Activated effector memory CD4-positive, alpha-beta T cell treated with Interleukin-2 at 50 U/mL for 16 hours (primary cell): ENCODE measurements at places on chromosomes 12 and 14.

GRCh38 chr12:100157427-100157821 is 14.8 kb upstream of the BLTP3B start:
- DNase-seq: no peak

DNA sequence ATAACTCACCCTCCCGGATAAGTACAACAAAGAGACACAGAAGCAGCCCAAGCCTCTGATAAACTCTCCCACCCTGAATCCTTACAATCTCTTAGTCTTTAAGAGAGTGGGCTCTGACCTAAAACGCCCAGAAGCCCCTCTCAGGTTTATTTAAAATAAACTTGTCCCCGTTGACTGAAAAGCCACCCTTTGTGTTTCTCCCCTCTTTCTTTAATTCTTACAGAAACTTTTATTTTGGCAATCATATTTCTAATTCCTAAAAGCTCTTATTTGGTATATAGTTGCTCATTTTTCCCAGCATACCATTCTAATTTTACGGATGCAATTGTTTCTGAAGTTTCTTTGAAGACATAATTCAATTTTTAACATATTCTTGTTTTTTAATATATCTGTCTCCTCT is 222.1 kb upstream of the PLXNC1 start:
- DNase-seq: no peak

DNA sequence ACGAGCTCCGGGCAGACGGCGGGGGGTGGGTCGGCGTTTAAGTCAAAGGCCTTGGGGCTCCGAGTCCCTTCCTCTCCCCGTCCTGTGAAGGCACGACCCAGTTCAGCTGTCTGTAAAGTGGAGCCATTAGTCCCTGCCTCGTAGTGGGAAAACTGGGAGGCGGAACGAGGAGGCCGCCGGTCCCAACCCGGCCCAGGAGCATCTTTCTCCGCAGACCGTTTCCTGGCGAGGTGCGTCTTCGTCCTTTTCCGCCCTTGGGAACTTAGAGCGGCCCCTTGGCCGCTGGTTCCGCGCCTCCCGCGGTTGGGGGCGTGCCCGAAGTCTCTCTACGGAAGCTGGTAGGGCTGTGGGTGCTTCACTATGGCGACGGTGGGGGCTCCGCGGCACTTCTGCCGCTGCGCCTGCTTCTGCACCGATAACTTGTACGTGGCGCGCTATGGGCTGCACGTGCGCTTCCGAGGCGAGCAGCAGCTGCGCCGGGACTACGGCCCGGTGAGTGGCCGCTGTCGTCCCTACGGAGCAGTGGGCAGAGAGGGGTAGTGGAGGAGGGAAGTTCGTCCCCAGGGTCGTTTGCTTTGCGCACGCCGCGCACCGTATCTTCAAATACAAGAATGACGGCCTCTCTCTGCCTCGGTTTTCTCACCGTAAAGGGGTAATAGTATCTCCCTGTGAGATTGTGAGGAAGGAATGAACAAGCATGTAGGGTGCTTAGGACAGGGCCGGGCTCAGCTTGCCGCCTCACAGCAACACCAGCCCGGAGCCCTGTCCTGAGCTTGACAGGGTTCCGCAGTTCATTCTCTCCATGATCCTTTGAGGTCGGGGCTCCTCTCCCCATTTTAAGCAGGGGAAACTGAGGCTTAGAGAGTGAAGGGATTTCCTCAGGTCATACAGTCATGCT is at the start of gene OGFOD2:
Gene OGFOD2 (plus strand): TSS at position 353 of the 898 bp plus-strand sequence. CDS start 8 bp downstream, at position 361.
- peak; percentile 93 for DNase-seq

- DNase-seq: no peak
Measured at GRCh38 chr12:42758806-42759205, 169.3 kb upstream of the PRICKLE1 start.

DNA sequence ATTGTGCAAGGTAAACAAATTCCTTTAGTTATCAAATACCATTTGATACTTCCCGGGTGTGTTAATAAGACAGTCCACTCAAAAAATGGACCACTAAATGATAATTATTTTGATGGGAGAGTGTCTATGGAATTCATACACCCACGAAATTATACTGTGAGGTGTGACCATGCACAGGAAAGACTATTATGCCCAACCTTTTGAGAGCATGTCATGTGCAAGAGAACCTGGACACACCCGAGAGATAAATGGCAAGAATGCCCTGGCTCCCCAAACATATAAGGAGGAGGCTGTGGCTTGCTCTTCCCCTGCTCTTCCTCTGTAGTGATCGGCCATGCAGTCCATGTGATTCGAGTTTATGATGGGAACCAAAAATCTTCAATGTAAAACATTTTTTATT is 119.5 kb upstream of the BCL2L14 start:
- DNase-seq: no peak

- DNase-seq: no peak
Measured at GRCh38 chr14:68210729-68211299, 391.2 kb downstream of the RAD51B start.

DNA sequence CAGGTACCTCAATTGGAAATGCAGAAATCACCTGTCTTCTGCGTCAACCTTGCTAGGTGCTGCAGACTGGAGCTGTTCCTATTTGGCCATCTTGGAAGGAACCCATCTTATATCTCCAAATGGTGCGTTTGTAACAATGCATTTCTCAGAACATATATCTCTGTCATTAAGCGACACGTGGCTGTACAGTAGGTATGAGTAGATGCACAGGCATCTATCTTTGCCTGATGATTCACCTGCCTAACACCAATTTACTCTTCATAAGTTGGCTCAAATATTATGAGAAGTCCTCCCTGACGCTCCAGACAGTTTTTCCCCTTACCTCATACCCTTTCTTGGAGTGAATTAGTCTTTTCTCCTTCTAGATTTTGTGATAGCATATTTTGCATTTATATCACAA is 44.2 kb downstream of the GPR137C start:
- DNase-seq: no peak

DNA sequence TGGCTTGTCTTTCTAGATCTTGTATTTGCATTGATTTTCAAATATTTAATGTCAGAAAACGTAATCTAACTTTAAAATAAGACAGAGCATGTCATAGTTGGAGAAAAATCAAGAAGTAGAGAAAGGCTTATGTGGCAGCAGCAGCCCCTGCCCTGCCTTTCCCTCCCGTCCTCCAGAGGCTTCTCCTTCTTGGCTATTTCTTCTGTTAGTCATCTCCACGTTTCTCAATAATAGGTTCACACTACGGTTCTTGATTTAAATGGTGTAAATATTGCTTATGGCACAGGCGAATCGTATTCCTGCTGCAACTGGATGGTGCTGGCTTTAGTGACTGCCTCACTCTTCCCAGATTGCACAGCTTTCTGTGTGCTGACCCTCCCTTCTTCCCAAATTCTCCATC is 42.8 kb downstream of the SLC8B1 start:
- no peak for DNase-seq

GRCh38 chr14:65286443-65286842 is 126.1 kb upstream of the FUT8 start:
- DNase-seq: no peak

- no peak for DNase-seq
Measured at GRCh38 chr12:6752167-6752920, 597 bp downstream of the MLF2 start.

- DNase-seq: no peak
Measured at GRCh38 chr14:64738281-64738804, 34.1 kb downstream of the PLEKHG3 start.

DNA sequence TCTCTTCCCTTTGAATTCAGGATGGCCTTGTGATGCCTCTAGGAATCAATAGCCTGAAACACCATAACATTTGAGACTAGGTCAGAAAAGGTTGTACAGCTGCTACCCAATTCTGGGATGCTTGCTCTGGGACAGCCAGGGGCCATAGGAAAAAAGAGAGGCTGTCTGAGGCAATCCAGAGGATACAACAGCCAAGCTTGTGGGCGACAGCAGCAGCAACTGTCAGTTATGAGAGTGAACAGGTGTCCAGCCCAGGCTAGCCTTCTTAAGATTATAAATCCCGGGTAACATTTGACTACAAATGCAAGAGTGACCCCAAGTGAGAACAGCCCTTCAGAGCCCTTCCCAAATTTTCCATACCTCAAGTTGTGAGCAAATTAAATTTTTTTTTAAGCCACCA is 11.1 kb downstream of the DCN start:
- no peak for DNase-seq

- DNase-seq: no peak
Measured at GRCh38 chr12:40158592-40159111, 52.8 kb upstream of the SLC2A13 start.

DNA sequence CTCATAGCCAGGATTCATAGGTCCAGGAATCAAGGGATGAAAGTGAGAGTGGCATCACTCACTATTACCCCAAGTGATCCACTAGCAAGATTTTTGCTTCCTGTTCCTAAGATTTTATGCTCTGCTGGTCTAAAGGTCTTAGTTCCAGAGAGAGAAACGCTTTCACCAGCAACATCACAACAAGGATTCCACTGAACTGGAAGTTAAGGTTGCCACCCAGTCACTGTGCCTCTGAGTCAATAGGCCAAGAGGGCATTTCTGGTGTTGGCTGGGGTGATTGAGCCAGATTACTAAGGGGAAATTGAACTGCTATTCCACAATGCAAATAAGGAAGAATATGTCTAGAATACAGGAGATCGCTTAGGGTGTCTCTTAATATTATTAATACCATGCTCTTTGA is 142.5 kb upstream of the ARID2 start:
- no peak for DNase-seq

DNA sequence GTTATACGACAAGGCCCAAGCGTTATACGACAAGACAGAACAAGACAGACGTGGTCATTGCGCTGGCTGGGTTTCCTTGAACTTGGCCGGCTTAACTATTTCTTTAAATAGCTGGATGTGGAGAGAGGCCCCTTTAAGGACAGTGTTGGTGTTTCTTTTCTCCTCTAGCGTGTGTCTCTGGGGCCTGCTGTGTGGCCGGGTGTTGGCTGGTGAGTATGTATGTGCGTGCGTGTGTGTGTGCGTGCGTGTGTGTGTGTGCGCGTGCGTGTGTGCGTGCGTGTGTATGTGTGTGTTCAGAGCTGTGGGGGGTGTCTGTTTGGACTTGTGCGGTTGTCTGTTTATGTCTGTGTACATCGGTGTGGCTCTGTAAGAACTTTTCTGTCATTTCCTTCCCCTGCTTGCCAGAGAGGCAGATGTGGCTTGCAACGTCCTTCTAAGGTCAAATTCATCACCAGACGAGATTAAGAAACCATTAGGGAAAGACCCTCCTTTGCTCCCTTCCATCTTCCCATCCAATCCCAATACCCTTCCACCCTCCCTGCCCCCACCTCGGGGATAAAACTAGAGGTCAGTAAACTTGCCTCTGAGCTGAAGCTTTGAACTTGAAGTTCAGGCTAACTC is 78.6 kb upstream of the TBX3 start:
- no peak for DNase-seq

DNA sequence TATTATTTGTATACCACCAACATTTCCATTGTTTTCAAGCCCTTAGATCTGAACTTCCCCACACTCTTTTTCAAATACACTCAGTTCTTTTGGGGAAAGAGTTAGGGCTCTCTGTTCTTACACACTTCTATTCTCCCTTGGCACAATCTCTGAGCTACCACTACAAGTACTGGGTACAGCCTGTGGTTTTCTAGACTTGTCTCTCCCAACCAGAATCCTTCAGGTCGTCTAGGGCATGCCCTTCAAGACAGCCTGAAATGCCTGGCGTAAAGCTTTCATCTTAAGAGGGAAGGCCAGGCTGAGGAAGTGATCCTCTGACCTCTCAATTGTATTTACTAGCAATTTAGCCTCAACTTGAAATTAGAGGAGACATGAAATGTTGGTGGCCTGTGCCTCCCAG is 1442.0 kb downstream of the AACS start:
- DNase-seq: no peak

- DNase-seq: no peak
Measured at GRCh38 chr12:114407842-114408411, 2.0 kb upstream of the TBX5 start.

GRCh38 chr14:24145690-24146452 is 539 bp downstream of the PSME2 start:
- no peak for DNase-seq

GRCh38 chr12:7160183-7160582 is 29.3 kb upstream of the PEX5 start:
- DNase-seq: no peak

DNA sequence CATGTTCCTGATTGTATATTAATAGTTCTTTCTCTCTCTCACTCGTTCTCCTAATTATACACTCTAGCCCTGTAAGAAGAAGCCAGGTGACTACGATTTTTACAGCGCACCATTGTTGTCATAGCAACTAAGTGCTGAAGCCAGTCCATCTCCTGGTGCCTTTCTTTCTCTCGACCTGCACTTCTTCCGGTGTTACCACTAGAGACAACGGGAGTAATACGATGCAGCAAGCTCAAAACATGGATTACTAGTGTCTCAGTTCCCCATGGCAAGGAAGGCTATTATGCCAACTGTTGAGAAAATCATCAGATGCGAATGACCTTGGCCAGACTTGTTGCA is 40.8 kb upstream of the DCD start:
- no peak for DNase-seq

DNA sequence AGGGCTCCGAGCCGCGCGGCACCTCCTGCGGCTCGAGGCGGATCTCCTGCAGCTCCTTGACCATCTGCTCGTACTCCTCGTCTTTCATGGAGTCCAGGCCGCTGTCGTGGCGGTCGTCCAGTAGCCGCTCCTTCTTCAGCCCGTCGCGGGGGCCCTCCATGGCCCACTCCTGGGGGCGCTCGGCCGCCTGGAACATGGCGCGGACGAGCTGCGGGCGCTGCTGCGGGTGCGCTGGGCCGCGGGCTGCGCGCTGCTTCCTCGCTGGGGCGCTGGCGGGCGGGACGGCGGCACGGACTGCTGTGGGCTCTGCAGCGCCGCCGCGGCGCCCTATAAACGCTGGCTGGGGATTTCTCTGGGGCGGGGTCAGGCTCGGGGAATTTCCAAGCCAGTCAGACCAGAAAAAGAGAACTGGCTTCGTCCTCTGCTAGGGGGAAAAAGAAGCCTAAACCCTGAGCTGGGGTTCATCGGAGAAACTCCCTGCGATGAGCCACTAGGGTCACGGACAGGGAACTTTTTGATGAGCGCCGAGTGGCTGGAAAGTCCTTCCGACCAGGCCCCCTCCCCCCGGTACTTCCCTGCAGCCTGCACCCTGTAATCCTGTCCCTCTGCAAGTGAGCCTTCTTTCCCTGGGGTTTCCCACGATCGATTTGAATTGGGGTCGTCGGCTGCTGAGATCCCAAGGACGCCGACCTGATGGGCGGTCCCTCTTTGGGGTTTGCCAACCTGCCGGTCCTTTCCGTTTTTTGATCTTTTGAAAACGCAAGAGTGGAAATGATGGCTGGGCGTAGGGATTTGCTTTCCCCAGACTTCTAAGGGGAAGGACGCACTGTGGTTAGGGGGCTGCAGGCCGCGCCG is at the start of gene NFKBIA:
Gene NFKBIA (minus strand): TSS at position 301 of the 855 bp plus-strand sequence. CDS start 105 bp downstream, at position 196.
- DNase-seq: peak; percentile 88

DNA sequence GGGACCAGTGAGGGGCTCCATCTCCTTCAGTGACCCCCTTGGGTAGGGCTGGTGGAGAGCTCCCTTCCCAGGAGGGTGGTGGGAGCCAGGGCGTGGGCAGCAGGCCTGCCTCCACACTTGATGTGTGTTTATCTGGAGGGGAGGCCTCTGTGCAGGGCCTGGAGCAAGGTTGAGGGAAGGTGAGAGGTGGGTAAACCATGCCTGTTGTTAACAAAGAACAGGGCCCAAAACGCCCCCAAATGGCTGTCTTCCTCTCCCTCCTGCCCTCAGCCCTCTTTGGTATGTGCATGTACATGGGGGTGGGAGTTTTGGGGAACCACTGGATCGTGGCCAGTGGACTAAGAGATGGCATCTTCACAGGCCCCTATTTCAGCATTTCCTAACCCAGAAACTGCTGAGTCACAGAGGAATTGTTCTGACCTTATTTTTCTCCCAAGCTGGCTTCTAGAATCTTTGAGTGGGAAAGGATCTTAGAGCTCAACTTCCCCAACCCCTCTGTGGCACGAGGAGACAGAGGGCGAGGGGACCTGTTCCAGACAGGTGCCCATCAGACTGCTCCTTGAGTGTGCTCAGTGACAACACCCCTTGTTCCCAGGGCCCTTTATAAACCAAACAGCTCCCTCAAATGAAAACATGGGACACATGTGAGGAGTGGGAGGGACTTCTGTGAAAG is 3.6 kb downstream of the SLC48A1 start:
- no peak for DNase-seq
